T-helper 17 cell (primary cell): ENCODE measurements at places on chromosomes 1 and 21.

DNA sequence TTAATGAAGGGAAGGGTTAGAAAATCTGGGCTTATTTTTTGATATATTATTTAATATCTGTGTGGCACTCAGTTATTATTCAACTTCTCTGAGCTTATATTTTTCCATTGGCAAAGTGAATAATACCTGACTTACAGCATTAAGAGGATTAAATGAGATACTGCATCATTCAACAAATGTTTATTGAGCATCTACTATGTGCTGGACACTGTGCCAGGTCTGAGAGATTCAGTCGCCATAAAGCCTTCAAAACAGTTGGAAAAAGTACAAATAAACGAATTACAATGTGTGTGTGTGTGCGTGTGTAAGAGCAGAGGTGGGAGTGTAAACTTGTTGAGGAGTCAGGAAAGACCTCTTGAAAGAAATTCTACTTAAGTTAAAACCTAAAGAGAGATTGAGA, 87.9 kb upstream of the CD53 start:
- H3K27ac ChIP-seq: peak overlapping the region; percentile 88
- H3K36me3 ChIP-seq: no peaks in the 10 kb centered on the region
- H3K4me3 ChIP-seq: peak overlapping the region; percentile 52
- H3K27me3 ChIP-seq: no peaks in the 10 kb centered on the region
- H3K4me1 ChIP-seq: peaks cover 57% of the 10 kb centered on the region

- H3K27ac ChIP-seq: no peak overlapping the region
- no peak overlapping the region for H3K4me3 ChIP-seq
- DNase-seq: no peak
- H3K36me3 ChIP-seq: no peaks in the 10 kb centered on the region
- H3K27me3 ChIP-seq: no peaks in the 10 kb centered on the region
These were observed 17.0 kb upstream of the CD101 start for GRCh38 chr1:116984406-116985160.

- no peak overlapping the region for H3K4me3 ChIP-seq
- DNase-seq: no peak
- H3K27me3 ChIP-seq: peaks cover 59% of the 10 kb centered on the region
- no peak overlapping the region for H3K27ac ChIP-seq
- H3K4me1 ChIP-seq: no peaks in the 10 kb centered on the region
These were observed 120.4 kb downstream of the KCNH1 start for GRCh38 chr1:211013346-211014240.

GRCh38 chr1:208747979-208748378, 503.8 kb upstream of the PLXNA2 start:
- no peak for DNase-seq
- no peaks in the 10 kb centered on the region for H3K27me3 ChIP-seq
- no peak overlapping the region for H3K4me3 ChIP-seq
- H3K27ac ChIP-seq: no peak overlapping the region

DNA sequence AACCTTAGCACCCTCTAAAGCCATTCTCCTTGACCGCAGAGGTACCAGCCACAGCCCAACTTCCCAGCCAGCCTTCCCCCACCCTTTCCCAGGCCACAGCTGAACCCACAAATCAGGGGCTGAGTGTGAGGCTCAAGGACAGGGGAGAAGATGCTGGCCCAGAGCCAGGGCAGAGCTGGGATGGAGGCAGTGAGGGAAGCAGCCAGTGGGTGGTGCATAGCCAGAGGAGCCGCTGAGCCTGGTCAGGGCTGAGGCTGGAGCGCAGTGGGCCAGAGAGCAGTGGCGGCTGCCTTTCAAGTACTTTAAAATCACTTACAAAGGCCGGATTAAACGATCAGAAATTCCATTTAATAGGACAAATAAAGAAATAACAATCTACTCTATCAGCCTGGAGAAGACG, 36.3 kb downstream of the DMAP1 start:
- H3K36me3 ChIP-seq: peaks cover 4% of the 10 kb centered on the region
- H3K4me3 ChIP-seq: no peak overlapping the region
- H3K27ac ChIP-seq: no peak overlapping the region
- H3K27me3 ChIP-seq: no peaks in the 10 kb centered on the region
- no peak for DNase-seq
